Activated T-helper 2 cell treated with anti-CD3 and anti-CD28 coated beads, Interferon-gamma antibody, Interleukin-2, Interleukin-4, amounts not matched to agents 10 μg/mL and 5 μg/mL and 100 μg/mL, durations not matched to agents 14 hours and 24 hours and 36 hours (primary cell): ENCODE measurements at places on chromosomes 12 and 14. TPM values are rescaled to one million over a fixed set of nuclear protein-coding genes. Genes with fewer than 3 reads are reported as not detected.

- DNase-seq = no peak
Observed at GRCh38 chr12:99282624-99283023, 364.9 kb upstream of the GARIN6 start.

DNA sequence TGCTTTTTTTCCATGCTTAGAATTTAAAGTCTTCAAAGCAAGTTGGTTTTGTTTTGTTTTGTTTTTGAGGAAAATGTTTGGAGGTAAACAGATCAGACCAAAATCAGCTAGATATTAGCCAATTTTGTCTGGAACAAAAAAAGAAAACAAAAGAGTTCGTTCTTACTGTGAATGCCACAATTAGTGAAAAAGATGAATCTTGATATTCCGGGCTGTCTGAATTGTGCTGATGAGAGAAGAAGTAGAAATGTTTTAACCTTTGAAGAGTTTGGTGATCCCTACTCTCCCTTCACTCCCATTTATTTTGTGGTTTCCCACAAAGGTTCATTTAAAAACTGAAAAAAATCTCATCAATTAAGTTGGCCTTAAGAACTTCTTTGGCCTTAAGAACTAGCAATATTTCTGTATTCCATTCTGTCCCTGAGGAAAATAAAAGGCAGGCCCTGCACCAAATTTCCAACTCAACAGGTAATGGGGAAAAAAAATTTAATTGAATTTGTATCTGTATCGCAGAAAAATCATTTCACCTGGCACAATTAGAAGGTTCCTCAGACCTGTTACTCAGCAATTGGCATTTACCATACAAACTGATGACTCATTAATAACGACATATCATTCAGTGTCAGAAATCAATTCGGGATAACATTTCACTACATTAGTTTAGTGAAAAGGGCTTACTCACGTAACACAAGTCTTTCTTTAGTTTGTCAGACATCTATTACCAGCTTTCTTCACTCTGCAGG, 562 bp upstream of the GLIPR1L2 start:
- no peak for DNase-seq

Gene INHBC
- 0.14 TPM in 2 replicates for total RNA-seq

DNA sequence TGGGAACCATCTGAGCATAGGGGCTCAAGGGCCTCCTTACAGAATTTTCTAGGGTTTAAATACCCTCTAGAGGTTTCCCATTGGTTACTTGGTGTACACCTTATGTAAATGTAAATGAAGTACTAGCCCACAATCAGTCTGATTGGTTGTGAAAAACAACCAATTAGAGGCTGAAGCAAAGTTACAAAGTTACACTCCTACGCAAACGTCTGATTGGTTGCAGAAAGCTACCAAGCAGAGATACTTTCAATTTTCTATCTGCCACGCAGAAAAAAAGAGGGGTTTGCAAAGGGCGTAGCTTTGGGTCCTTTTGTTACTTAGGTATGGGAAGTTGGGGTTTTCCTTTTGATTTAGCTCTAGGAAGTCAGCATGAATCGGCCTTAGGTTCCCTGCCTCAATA, 1.8 kb upstream of the TMEM19 start:
- DNase-seq = no peak

Gene C12orf43
- total RNA-seq = 26.3 and 30.3 TPM in 2 replicates

Gene KRT79
- total RNA-seq = not detected in 2 replicates

DNA sequence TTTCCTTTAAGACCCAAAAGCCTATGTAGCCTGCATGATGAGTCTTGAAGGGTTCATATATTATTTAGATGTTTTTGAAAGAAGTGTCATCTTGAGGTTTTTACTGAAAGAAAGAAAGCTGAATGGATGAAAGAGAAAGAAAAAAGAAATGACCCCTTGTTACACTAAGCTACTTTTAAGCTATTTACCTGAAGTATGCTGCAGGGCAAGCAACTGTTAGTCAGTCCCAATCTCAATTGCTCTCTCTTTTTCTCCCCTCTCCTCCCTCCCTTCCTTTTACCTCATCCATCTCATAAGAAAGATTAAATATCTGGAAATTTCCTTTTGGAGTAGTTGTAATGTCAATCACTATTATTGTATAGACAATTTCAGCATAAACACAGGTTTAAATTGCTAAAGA, 512.4 kb downstream of the TMTC2 start:
- DNase-seq = no peak

DNA sequence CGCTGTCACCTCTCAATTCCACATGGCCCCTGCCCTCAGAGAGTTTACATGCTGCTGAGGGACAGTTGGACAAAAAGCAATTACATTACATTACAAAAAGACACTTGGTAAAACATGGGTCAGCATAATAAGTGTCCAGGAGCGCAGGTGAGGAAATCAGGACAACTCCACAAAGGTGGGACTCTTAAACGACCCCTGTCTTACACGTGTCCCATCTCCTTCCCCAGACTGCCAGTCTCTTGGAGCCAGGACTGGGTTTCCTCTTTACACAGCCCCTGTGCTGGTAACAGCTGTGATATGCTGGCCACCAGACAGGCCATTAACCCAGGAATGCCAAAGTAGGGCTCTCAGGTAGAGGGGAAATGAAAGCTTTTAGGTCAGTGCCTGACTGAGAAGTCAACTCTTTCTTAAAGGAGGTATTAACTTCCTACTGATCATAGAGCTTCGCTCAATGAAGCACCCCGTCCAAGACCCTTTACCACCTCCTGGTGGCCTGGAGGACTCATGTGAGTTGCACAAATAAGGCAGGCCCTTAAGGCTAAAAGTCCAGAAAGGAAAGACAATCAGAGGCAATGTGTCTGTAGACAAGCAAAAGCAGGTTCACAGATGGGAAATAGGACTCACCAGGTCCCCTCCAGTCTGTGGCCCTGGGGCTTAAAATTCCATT, 55.5 kb downstream of the ANO2 start:
- no peak for DNase-seq

DNA sequence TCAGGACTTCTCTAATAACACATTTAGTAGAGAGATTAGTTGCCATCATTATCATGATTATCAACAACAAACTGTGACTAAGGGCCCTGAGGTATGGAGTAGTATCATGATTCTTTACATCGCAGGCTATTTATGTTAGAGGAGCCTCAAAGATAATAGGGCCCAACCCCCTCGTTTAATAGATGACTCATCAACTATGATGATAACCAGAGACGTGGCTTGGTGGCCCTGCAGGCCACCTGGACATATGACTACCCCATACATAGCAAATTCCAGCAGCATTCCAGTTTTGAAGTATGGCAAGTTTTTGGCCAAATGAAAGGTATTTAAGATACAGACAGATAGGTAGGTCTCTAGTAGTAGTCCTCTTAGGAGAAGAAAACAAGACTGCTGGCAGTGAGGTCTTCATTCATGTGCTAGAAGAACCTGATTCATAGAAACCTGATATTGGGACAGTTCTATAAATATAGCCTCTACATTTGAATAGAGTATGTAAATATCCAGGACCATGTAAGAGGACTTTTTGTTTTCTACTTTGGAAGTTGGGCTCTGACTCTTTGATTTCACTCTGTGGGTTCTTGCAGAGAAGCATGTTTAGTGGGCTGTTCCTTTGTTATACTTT, 5.6 kb downstream of the RIC8B start:
- DNase-seq = no peak

Gene MYL6B
- 89.7 and 94.3 TPM in 2 replicates for total RNA-seq

GRCh38 chr14:69404883-69405282, 6.4 kb downstream of the SLC39A9 start:
- no peak for DNase-seq

Gene RFX4
- total RNA-seq = not detected in 2 replicates

DNA sequence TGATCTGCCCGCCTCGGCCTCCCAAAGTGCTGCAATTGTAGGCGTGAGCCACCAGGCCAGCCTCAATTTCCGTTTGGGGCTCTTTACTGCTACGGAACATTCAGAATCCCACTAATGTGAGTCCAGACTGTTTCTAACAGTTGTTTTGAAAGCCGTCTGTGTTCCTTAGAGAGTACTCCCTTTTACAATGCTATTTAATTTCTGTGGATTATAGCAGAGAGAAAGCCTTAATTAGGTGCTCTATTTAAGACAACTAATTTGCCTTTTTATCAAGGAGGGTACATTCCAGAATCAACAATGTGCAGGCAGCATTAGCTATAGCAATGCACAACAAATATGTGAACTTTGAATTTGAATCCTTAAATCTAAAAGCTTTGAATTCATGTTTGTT, 2.8 kb upstream of the SAV1 start:
- DNase-seq = no peak

GRCh38 chr12:105507311-105508038, 177.0 kb downstream of the C12orf75 start:
- DNase-seq = no peak

Gene MYH6
- 0.11 and 0.14 TPM in 2 replicates for total RNA-seq

- DNase-seq = no peak
Observed at GRCh38 chr12:68673788-68674187, 13.0 kb upstream of the NUP107 start.

- no peak for DNase-seq
Observed at GRCh38 chr14:83301791-83302190, 1768.1 kb upstream of the SEL1L start.

DNA sequence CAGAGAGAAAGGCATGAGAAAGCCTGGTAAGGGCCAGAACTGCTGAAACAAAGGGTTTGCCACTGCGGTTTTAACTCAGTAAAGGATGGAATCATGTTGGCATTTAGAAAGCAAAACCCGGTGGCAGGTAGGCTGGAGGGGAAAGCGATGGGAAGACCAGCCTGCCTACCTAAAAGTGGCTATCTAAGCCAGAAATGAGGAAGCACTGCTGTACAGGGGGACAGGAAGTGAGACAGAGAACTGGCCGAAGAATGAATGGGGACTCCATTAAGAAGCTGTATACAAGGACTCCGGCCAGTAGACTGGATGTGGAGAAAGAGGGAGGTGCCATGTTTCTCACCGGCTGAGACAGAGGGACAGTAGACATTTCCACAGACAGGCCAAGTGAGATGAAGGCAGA, 48.2 kb downstream of the PPM1H start:
- DNase-seq = no peak

Gene PLCZ1
- total RNA-seq = not detected in 2 replicates

- no peak for DNase-seq
Observed at GRCh38 chr12:105724641-105725040, 394.1 kb downstream of the C12orf75 start.

Gene RASSF8
- 0.16 and 0.28 TPM in 2 replicates for total RNA-seq

DNA sequence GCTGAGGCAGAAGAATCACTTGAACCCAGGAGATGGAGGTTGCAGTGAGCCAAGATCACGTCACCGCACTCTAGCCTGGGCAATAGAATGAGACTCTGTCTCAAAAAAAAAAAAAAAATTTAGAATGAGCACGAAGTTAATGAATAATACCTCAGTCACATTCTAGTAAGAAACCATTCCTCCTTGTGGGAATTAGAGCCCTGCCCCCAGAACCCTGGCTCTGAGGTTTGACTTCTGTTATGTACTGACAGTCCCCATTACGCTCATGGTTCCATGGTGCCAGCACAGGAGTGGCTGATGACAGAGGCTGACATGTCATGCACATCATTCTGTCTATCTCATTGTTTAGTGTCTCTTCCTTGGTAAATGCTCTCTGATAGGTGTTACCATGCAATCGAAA, 132.6 kb upstream of the FGD4 start:
- DNase-seq = no peak

- DNase-seq = no peak
Observed at GRCh38 chr14:101780390-101780789, 18.9 kb downstream of the PPP2R5C start.

Gene KLHL33
- 0.07 TPM in 1 of 2 replicates, not detected in the other for total RNA-seq

Gene KERA
- total RNA-seq = not detected in 2 replicates

Gene LHX5
- not detected in 2 replicates for total RNA-seq

Gene LMO3
- total RNA-seq = not detected in 2 replicates

DNA sequence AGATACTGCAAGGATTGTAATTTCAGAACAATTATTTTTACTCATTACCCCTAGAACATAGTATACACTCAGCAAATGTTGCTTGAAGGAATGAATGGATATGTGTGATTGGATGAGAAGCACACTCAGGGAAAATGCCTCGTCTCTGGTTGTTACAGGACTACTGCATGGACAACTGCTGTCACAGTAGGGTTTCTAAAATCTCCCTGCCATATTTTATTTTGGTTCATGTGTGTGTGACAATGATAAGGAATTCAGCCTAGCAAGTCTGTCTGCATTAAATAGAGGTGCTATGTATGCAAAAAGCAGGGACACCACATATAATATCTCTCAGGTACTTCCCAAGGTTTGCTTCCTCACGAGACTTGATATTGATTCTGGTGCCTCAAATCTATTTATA, 1.4 kb downstream of the PTPRR start:
- DNase-seq = no peak

- no peak for DNase-seq
Observed at GRCh38 chr12:124094733-124095132, 121.7 kb downstream of the ZNF664 start.

GRCh38 chr12:92876496-92876895, 52.6 kb downstream of the EEA1 start:
- no peak for DNase-seq

GRCh38 chr14:51644217-51644933, 7.3 kb upstream of the FRMD6 start:
- no peak for DNase-seq

DNA sequence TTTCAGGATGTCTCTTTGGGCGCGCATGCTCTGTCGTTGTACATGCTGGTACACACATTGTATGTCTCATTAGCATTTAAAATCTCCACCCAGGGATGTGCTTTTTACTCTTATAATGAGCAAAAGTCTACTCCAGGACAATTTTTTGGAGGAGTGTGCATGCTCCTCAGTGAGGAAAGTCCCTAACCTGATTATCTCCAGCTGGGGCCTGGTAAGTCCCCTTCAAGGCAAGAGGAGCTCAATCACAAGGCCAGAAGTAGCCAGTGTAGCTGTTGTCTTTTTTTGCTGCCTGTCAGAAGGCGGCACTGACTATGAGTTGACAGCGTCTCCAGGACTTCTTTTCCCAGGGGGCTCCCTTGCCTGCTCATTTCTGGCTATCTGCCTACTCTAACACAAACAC, 218.3 kb upstream of the CNTN1 start:
- DNase-seq = no peak

DNA sequence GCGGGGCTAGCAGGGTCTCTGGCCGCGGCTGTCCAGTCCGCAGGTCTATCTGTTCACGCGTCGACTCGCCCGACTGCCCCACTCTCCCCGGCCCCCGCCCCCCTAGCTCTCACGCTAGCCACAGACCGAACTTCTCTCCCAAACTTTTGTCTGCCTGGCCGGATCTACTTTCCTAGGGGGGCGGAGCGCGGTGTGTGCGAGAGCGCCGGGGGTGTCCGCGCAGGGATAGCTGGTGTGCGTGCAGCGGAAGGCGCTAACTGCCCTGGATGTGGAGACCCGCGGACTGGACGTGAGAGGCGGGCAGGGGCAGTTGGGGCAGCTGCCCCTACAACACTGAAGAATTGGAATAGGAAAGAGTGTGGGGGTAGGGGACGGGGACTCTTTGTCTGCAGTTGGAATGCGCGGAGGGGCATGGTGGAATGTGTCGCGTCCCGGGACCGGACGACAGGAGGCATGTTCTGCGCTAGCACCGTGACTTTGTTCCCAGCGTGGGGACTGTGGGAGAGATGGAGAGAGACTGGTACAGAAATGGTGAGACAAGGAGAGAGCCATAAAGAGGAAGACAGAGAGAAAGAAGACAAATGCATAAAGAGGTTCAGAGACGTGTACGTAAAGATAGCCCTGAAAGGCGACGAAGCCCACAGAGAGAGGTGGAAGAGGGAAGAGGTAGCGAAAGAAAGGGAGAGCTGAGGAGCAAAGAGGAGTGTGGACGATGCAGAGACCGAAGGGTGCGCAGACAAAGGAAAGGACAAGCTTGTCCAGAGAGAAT, at the start of gene AJUBA:
AJUBA (minus strand) TSS at position 75 of the 769 bp plus-strand sequence. CDS start 285 bp downstream, outside the sequence.
- peak; percentile 69 for DNase-seq

Gene DNAI7
- total RNA-seq = not detected in 2 replicates

Gene KRT6C
- total RNA-seq = not detected in 2 replicates
